ENCODE measurements at places on chromosomes 7 and 10.

GRCh38 chr7:77258014-77258413 is 58.4 kb upstream of the FGL2 start:
- no peak for DNase-seq

DNA sequence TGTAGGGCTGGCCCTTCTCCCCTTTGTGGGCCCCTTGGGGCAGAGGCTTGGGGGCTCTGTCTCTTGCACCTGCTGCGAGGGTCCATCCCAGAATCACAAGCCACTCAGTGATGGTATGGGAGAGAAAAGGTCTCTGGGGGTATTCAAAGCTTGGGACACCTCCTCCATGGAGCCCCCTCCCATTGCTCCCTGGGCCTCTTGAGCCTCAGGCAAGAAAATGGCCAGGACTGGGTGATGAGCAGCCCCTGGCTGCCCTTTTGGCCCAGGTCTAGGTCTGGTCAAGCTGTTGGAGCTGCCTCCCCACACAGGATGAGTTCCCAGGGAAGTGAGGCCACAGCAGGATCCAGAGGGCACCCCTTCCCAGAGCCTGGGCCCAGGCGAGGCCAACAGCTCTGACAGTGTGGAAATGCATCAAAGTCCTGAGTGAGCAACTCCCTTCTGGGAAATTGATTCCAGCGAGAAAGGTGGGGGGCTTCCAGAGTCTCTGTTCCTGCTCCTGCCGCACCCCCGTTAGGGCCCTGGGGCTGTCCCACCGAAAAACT is 3.4 kb upstream of the MYL7 start:
- DNase-seq = no peak

GRCh38 chr7:130024390-130024789 is 26.8 kb downstream of the ZC3HC1 start:
- DNase-seq = no peak

DNA sequence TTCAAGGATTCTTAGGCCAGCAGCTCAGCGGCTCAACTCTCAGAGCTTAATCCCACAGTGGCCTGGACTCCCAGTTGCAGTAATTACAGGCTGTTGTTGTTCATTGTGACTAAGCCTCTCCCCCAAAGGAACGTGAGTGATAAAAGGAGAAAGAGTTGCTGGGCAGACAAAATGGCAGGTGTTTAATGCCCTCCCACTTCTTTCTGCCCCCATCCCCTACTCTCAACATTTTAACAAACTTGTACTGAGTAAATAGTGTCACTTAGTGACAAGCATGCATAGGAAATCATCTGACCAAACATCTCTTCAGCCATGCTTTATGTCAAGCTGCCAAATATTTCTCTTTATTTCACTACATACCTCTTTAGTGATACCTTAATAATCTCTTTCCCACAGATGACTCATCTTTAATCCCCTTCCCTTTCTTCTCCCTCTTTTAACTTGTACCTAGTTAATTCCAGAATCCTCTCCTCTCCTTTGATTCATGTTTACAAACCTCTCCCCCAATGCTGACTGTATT is 12.4 kb upstream of the MTERF1 start:
- no peak for DNase-seq

DNA sequence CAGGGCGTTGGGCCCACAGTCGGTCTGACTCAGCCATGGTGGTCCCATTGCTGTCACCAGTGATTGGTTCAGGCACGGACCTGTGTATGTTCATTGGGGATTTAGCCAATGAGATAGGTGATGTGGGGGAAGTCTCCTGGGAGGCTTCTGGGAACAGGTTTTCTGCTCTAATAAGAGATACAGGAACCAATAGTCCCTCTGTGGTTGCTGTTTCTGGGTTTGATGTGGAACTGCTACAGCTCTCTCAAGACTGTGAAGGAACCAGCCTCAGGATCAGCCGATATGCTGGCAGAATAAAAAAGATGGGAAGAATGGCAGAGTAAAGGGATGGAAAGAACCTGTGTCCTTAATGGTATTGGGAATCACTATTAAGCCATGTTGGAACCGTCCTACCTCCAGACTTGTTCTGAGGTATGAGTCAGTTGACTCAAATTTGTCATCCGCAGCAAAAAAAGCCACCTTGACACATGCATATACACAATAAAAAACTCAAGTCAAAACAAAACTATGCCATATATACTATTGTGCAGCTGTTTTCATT is 70.6 kb downstream of the MCMBP start:
- DNase-seq = no peak

- DNase-seq = no peak
Measured at GRCh38 chr7:157570531-157571200, 233.9 kb downstream of the DNAJB6 start.

GRCh38 chr10:4006051-4006450 is 221.0 kb upstream of the KLF6 start:
- no peak for DNase-seq

- no peak for DNase-seq
Measured at GRCh38 chr7:38316733-38317360, 43.4 kb upstream of the TARP start.

DNA sequence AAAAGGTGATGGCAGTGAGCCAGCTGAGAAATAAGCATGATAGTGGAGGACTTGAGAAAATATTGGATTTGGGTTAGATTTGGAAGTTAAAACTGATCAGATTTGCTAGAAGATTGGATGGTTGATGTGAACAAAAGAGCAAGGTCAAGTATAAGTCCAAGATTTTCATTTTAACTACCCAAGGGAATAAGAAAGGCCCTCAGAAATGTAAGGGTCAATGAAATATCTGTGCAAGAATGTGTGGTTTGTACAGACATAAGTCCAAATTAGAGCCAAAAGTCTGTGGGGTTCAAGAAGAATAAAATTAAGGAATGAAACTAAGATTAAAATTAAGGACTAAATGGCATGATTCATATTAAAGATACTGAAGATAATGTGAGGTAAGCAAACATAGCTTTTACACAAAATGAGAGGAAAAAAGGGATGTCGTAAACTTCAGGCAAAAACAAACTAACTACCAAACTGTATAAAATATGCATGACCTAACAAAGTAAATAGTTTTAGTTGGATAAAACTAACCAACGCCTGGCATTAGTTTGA is 78.4 kb upstream of the CACNA2D1 start:
- no peak for DNase-seq

DNA sequence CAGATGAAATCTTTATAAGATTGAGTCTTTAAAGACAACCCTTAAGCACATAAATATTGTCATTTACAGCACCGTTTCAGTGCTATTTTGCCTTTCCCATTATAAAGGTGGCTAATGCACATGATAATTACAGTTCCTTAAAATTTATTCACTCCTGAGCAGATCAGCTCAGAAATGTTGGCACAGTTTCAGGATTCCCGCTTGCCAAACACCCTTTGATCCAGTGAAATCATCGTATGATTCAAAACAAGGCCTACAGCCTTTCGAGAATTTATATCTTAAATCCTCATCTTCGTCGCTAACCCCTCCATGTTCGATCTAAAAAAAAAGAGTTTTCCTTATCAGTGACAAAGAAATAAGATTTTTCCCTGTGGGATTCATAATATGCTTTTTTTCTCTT is 14.1 kb upstream of the SOSTDC1 start:
- peak; percentile 40 for DNase-seq

GRCh38 chr10:76778914-76779795 is 858.5 kb downstream of the KCNMA1 start:
- DNase-seq = no peak

DNA sequence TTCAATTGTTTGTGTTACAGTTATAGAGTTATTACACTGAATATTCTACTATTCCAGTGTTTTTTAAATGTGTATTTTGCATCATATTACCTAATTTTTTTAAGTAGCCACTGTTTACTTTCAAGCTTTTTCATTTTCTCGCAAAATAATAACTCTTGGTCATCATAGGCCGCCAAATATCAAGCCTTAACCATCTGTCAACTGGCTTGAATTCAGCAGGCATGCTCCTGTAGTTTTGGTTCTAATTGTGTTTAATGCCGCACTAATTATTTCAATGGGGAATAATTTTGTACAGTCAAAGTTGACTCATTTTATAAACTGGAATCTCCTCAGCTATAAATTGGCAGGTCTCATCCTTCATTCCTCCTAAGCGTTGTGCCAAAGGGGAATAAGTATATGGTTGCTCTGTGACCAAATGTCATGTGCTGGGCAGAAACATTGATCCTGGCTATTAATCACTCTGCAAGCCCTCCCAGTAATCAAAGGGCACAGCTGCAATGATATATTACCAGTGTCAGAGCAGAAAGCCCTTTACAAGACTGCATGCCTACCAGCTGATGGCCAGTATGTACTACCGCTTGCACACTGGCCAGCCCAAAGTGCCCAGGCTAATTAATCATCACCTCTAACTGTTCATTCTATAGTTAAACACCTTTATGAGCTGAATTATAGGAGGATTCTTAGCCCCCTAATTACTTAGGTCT is 74.8 kb downstream of the SKAP2 start:
- no peak for DNase-seq

DNA sequence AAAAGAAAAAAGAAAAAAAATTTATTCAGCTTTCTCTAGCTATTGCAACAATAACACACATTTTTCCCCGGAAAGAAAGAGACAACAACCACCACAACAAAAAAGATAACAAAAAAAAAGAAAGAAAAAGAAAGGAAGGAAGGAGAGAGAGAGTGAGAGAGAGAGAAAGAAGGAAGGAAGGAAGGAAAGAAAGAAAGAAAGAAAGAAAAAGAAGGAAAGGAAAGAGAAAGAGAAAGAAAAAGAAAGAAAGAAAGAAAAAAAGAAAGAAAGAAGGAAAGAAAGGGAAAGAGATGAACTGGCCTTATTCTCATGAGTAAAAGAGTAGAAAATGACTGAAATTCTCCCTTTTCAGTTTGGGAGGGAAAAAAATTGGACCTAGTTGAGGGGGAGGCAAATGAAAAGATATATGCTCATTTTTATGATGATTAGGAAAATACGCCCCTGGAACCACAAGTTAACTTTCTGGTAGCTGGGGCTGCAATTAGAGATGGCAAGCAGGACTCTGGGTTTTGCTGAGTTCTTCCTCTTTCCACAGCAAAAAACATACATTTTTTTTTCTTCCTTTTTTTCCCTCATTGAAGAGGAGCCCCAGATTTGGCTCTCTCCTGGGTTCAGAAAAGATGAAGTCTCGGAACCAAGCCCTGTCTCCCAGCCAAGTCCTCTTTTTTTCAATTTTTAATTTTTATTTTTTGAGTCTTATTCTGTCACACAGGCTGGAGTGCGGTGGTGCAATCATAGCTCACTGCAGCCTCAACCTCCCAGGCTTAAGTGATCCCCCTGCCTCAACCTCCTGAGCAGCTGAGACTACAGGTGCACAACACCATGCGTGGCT is 12.6 kb upstream of the PRDX3 start:
- no peak for DNase-seq

DNA sequence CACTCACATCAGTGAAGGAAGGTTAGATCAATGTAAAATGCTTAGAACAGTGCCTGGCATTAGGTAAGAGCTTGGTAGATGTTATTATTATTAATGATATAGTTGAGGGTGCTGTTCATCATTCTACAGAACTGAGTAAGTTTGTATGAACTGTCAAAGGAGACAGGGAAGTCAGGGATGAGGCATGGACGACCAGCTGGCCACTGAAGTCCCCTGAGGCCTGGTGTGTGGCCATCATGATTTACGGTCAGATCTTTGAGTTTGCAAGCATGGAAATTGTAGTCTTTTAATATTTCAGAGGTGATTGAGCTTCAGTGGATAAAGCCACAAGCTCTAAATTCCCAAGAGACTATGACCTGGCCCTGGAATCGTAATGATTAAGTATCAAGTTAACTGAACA is 6.9 kb downstream of the ARMC3 start:
- DNase-seq = no peak

- DNase-seq = no peak
Measured at GRCh38 chr7:36285276-36285675, 104.4 kb upstream of the ANLN start.

DNA sequence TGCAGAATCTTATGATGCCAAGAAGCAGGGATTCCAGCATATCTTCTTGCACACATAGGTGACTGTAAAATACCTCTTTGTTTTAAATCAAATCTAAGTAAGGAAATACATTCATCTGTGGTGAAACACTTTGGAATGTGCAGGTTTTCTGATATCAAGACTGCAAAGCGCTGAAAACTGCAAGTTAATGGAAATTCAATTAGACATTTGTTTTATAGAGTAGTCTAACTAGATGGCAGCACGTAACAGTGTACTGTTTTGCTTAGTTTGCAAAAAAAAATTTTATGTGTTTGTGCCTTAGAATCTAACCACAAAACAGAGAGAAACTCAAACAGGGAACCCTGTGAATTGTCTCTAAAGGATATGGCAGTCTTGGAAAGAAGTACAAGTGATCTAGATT is 259.2 kb downstream of the HDAC9 start:
- no peak for DNase-seq

DNA sequence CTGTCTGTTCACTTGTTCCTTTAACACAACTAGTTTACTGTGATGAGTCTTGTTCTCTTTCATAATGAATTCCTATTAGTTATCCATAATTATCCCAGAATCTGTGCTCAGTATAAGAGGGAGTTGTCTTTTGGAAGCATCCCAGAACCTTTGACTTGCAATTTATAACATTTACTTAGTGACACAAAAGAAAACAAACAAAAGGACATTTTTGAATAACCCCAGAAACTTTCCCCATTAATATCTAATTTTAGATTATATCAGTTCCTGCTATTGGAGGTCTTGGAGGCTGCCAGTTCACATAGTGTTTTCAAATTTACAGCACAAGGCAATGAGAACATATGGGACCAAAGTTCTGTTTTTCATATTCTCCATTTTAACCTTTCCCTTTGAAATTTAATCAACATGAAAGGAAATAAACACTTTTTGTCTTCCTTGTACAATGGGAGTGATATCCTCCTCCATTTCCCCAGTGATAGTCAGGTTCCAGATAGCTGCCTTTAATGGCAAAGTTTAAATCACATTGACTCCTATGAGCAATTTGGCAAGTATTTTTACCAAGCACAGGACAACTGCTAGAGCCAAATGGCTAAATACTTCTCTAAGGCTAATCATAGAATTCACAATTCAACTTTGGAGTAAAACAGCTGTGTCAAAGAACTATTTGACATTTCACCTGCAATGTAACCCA is 37.1 kb upstream of the GNAT3 start:
- no peak for DNase-seq

DNA sequence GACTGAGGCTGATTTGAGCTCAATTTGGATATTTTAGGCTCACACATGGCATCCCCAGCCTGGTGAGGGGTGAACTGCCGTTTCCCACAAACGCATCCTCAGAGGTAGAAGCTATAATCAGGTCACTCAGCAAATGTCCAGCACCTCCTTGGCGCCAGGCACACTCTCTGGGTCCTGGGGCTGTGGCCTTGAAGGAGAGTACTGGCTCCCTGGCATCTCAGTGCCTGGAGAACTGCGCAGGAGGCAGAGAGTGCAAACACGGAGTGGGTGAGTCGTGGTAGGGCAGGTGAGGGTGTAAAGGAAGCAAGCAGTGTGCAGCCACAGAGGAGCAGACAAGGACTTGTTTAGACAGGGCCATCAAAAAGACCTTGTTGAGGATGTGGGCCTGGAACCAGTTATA is 224.0 kb upstream of the ZNF32 start:
- DNase-seq = no peak

GRCh38 chr7:157793087-157793353 is 456.2 kb downstream of the DNAJB6 start:
- DNase-seq = no peak

- DNase-seq = no peak
Measured at GRCh38 chr7:121901026-121901425, 28.1 kb downstream of the PTPRZ1 start.

Measured in small intestine (tissue), 16 donors.